OCI-LY7 (cell line): ENCODE measurements at places on chromosomes 6 and 20. TPM values are rescaled to one million over a fixed set of nuclear protein-coding genes. Genes with fewer than 3 reads are reported as not detected.

Gene NT5E
- total RNA-seq = not detected in 2 replicates

- no peak for DNase-seq
These were observed 35.9 kb downstream of the RIPOR3 start for GRCh38 chr20:50655311-50655880.

Gene BMP6
- total RNA-seq = 0.94 and 1.1 TPM in 2 replicates

Gene CRIP3
- 1.7 TPM in 1 of 2 replicates, not detected in the other for total RNA-seq

Gene OPN5
- total RNA-seq = not detected in 2 replicates

DNA sequence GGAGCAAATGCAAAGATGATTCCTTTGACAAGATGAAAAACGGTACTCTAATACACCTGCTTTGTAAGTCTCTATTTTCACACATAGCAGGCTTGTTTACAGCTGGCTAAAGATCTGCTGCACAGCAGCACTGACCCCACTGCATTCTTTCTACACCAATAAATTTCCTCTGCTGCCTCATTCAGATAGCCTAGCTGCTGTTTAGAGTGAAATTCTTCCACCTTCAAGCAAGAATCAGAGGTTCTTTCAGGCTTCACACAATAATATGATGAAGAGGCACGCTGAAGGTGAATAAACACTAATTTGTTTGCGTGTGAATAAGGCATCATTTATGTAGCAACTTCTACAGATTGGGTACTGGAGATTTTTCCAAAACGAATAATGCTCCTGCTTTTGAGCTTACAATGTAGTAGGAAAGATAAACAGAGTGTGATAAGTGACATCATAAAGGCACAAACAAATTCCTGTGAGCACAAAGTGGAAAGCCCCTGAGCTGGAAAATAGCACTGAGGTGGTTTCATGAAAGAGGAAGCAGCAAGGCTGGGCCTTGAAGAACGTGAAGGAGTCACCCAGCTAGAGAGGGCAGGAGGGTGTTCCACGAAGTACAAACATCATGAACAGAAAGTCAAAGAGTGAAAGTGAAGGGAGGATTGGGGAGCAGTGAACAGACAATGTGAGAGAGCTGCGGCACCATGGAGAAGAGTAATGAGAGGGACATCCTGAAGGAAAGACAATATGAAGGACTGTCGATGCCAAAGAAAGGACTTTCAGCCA, 543.4 kb downstream of the CD83 start:
- DNase-seq = peak; percentile 79

Gene SCAND1
- total RNA-seq = 63.5 and 75.6 TPM in 2 replicates

DNA sequence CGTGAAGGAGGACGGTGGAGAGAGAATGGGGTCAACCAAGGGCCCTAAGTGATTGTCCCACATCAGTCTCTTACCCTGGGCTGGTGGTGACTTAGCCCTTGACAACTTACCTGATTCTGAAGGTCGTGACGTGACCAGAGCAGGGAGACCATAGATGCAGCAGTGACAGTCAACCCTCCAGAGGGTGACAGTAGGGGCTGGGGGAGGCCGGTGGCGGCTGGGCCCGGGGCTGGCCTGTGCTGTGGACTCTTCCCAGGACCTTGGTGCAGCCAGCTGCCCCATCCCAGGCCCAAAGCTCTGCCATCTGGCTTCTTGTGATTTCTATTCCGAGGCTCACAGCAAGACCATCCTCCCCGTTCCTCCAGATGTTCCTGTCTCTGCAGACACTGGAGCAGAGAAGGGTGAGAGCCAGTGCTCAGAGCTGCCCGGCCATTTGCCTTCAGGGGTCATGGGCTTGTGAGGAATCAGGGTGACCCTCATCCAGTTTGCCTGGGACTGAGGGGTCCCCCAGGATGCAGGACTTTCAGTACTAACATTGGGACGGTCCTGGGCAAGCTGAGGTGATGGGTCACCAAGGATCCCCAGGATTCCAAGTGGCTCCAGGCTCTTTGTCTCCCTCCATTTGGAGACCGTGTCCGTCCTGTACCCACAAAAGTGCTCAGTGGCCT, 36.0 kb downstream of the SUMO4 start:
- DNase-seq = no peak

- peak; percentile 37 for DNase-seq
These were observed 29.4 kb upstream of the KIF25 start for GRCh38 chr6:167968091-167968490.

DNA sequence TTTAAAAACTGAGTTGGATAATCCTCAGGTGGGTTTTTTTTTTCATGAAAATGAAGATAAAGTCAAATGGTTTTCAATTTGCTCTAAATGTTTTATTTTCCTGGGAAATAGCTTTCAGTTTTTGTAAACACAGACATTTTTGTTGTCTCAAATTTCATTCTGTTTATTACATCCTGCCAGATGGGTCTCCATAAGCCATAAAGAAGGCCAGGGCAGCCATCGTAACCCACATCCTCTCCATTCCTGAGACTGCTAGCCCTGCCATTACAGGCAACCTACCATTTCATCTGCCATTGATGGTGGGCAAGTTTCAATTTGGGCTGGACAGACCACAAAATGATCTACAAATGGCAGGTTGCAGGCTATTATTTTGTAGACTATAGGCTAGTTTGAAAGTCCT, 60.8 kb downstream of the BTBD3 start:
- no peak for DNase-seq

GRCh38 chr6:141110481-141110880, 1022.2 kb upstream of the GJE1 start:
- no peak for DNase-seq

- no peak for DNase-seq
These were observed 133.7 kb downstream of the DHX35 start for GRCh38 chr20:39095870-39096269.

DNA sequence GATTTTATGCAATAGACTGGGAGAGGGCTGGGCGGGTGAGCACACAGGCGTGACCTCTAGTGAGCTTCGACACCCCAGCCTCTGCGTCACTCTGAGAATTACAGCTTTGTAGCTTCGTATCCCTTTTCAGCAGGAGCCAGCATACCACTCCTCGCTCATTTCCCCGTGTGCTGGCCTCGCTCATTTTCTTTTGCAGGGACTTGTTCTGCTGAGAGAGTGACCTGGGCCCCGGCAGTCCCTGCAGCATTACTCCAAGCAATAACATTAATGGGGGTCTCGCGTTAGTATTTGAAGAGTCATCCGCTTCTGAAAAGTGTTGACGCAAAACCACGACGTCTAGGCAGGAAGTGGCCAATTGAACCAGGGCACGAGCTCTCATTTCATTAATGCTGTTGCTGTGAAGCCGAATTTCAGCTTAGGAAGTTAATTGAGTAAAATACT, 193.7 kb downstream of the QKI start:
- DNase-seq = no peak

- peak; percentile 64 for DNase-seq
These were observed 75.4 kb upstream of the ECI2 start for GRCh38 chr6:4210629-4211419.

DNA sequence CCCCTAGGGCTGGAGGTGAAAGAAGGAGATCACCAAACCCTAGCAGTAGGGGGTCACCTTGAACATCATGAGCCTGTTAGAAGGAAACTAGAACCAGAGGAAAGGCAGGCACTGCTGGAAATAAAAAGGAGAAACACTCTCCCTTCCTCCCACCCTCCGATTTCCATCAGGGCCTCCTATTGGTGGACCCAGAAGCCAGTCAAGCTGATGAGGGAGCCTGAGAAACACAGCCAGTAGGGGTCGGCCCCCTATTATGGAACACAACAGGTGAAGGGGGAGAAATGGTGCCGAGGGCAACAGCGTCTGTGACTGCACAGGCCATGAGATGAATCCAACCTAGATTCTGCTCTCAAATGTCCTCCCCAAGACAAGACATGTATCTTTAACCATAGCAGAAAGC, 156.1 kb upstream of the LRFN2 start:
- DNase-seq = peak; percentile 22

DNA sequence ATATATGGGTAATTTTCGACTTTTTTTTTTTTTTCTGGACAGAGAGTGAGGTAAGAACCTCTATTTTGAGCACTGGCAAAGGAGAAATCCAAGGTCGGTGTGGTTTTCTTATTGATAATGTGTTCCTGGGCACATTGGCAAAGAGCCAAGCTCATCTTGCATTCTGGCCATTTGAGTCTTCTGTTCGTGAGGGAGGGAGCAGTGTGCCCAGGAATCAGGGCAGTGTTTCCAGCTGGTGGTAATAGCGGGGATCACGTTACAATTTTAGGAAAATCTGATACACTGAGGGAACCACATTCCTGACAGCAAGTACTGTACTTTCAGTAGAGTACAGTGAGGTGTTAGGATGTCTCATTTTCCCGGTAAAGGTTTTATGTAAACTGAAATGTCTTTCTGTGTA, 442.3 kb upstream of the MAP3K7 start:
- DNase-seq = no peak

- no peak for DNase-seq
These were observed 11.5 kb downstream of the ADGRG6 start for GRCh38 chr6:142313284-142313683.

GRCh38 chr20:30503992-30504570, 753.4 kb upstream of the DEFB115 start:
- no peak for DNase-seq

Gene STX11
- total RNA-seq = 1.1 and 1.3 TPM in 2 replicates

Gene TSPO2
- not detected in 2 replicates for total RNA-seq

Gene SAMD3
- not detected in 2 replicates for total RNA-seq

Gene TREML1
- not detected in 2 replicates for total RNA-seq

DNA sequence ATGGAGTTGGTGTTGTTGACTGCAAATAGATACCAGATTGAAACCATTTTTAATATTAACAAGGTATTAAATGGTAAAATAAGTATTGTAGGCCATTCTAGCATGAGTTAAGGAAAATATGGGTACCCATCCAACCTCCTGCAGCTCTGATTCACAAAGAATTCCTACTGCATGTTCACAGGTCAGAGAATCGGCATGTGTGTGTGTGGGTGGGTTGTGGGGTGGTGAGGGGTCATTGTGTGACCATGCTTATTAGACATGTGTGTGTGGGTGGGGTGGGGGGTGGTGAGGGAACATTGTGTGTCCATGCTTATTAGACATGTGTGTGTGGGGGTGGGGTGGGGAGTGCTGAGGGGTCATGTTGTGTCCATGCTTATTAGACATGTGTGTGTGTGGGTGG, 3.2 kb downstream of the IYD start:
- DNase-seq = no peak

Gene RFX6
- not detected in 2 replicates for total RNA-seq
